Uterus (tissue), 4 donors: ENCODE measurements at places on chromosomes 7 and 10. TPM values are rescaled to one million over a fixed set of nuclear protein-coding genes. Genes with fewer than 3 reads are reported as not detected.

AGAP9 gene
- 1.8 TPM for total RNA-seq

GBX1 gene
- not detected for total RNA-seq

DENND2A gene
- total RNA-seq, result 20.2 TPM

FAM25G gene
- not detected for total RNA-seq

- H3K27me3 ChIP-seq, result no peaks in the 10 kb centered on the region
- H3K4me3 ChIP-seq, result no peak overlapping the region
- DNase-seq, result no peak
- H3K36me3 ChIP-seq, result no peaks in the 10 kb centered on the region
- no peaks in the 10 kb centered on the region for H3K4me1 ChIP-seq
Observed at GRCh38 chr7:66190504-66190857, 14.7 kb upstream of the TPST1 start.

- peak overlapping the region; percentile 82 for H3K4me3 ChIP-seq
- peak overlapping the region; percentile 97 for H3K27ac ChIP-seq
- peak; percentile 40 for DNase-seq
- H3K36me3 ChIP-seq, result no peaks in the 10 kb centered on the region
Observed at GRCh38 chr10:75396631-75397495, 4.7 kb downstream of the ZNF503 start.

DNA sequence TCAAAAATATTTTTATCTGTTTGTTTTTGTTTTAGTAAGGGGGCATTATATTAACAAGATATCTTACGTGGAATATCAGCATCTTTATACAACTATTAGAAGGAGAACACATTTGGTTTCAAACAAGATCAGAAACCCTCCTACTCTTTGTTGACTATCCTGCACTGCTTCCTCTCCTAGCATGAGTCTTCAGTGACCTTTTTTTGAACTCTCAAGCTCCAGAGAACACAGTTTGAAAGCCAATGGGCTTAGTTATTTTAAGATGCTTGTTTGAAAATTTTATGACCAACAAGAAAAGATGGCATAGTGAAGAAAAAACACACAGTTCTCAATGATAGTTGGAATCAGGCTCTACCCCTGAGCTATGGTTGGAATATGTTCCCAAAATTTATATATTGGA lies 37.2 kb upstream of the RTKN2 start:
- H3K27me3 ChIP-seq, result no peaks in the 10 kb centered on the region
- no peak overlapping the region for H3K4me3 ChIP-seq
- no peaks in the 10 kb centered on the region for H3K36me3 ChIP-seq
- H3K4me1 ChIP-seq, result no peaks in the 10 kb centered on the region
- H3K27ac ChIP-seq, result no peak overlapping the region

DNA sequence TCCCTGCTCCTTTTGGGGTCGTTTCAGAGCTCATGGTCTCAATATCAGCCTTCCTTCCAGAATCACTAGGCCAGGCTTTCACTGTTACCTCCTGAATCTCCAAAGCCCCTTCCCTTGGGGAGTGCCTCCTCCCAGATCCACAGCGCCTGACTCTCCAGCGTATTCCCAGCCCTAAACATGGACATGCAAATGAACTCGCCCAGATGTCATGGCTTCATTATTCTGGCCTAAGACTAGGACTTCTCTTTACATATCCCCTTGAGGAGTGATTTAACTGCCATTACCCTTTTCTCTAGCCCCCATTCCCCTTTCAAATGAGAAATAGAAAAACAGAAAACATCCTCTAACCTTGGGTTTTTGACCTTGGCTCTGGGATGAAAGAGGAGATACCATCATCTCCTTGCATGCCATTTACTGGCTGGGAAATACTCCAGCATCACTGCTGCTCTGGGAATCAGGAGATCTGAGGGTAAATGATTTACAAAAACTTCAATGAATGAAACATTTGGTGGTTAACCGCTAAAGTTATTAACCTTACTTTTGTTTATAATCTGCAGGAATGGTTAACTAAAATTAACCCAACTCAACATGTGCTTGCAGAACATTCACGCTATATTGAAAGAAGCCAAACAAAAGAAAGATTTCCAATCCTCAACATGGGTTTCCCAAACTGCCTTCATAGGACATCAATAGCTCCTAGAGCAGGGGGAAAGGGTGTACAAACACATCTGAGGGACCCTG lies 37.0 kb downstream of the FAM171A1 start:
- no peaks in the 10 kb centered on the region for H3K27me3 ChIP-seq
- no peaks in the 10 kb centered on the region for H3K36me3 ChIP-seq
- H3K27ac ChIP-seq, result no peak overlapping the region
- no peaks in the 10 kb centered on the region for H3K4me1 ChIP-seq
- no peak for DNase-seq

GRCh38 chr7:98251231-98251600 lies 816 bp downstream of the TECPR1 start:
- no peaks in the 10 kb centered on the region for H3K4me1 ChIP-seq
- no peaks in the 10 kb centered on the region for H3K27me3 ChIP-seq
- H3K27ac ChIP-seq, result peak overlapping the region; percentile 68
- DNase-seq, result no peak
- peak overlapping the region; percentile 75 for H3K4me3 ChIP-seq

GRCh38 chr10:5106553-5106952 lies 12.3 kb downstream of the AKR1C3 start:
- no peak for DNase-seq
- H3K4me1 ChIP-seq, result no peaks in the 10 kb centered on the region
- no peak overlapping the region for H3K27ac ChIP-seq
- no peaks in the 10 kb centered on the region for H3K36me3 ChIP-seq
